ENCODE measurements at places on chromosomes 1 and 21. TPM values are rescaled to one million over a fixed set of nuclear protein-coding genes. Genes with fewer than 3 reads are reported as not detected.

- DNase-seq: no peak
These were observed 76.5 kb downstream of the OLIG1 start for GRCh38 chr21:33146467-33146866.

The SPATA45 gene
- total RNA-seq: 2.9 TPM

The YY1AP1 gene
- total RNA-seq: 33.6 TPM

The S100A8 gene
- not detected for total RNA-seq

- no peak for DNase-seq
These were observed 17.6 kb downstream of the TTC39A start for GRCh38 chr1:51312718-51313117.

- DNase-seq: peak; percentile 20
These were observed 101.9 kb downstream of the PRRX1 start for GRCh38 chr1:170765712-170766330.

DNA sequence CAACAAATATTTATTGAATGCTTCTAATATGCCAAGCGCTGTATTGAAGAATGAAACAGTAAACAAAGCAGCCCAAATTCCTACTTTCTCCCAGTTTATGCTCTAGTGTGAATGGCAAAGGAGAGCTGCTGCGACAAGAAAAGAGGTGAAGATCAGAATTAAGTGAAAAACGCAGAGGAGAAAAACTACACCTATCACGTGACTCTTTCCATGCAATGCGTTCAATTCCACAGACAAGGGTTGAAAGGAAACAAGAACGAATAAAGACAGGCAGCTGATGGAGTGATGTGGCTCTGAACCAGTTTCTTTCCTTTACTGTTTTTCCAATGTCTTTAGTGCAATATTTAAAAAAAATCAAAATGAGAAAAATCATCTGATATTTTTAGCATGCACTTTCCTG lies 23.6 kb downstream of the MT1HL1 start:
- no peak for DNase-seq

DNA sequence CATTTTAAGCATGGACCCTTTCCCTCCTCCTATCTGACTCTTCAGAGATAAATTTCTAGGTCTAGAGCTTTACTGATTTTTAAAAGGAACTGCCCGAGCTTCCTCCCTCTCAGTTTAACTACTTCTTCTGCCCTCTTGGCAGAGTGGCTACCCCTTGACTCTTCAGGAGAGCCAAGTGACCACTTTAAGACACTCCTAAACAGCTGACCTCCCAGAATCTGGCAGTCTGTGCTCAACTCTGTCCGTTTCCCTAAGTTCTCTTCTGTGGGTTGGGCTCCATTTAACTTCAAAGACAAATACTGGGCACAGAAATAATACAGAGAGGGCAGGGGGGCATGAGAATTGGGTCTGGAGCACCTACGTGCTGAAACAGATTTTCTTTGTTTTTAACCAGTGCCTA lies 196.3 kb upstream of the FOXD3 start:
- no peak for DNase-seq

DNA sequence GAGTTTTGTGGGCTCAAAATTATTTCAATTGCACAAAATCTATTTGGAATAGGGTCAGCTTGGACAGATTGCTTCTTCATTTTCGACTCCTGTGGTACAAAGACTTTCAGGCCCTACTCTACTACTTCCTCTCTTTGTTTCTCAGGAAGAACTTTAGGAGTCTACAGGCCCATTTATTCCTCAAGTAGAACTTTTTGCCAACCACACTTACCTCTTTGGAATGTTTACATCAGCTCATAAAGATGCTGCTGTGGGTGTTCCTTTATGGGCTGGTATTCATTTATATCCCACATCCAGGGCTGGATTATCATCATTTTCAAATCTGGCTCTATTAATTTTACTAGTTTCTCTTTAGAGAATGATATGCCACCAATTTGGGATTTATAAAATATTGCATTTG lies 46.3 kb upstream of the TNFSF18 start:
- DNase-seq: no peak

DNA sequence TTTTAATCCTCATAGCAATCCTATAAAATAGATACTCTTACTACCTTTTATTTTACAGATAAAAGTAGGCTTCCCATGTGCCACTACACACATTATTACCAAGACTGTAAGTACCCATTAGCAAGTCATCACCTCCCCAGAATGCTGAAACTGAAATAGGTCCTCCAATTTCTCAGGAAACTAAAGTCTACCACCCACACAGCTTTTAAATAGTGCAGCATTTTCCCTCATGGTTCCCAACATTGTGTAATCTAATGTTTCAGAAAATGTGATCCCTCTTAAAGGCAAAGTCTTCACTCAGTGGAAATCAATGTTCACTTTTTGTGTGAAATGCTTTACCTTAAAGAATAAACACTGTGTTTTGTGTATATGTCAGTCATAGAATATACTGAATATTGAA lies 356.5 kb downstream of the GPATCH2 start:
- no peak for DNase-seq

- no peak for DNase-seq
These were observed 46.2 kb upstream of the PRRX1 start for GRCh38 chr1:170617591-170618330.

DNA sequence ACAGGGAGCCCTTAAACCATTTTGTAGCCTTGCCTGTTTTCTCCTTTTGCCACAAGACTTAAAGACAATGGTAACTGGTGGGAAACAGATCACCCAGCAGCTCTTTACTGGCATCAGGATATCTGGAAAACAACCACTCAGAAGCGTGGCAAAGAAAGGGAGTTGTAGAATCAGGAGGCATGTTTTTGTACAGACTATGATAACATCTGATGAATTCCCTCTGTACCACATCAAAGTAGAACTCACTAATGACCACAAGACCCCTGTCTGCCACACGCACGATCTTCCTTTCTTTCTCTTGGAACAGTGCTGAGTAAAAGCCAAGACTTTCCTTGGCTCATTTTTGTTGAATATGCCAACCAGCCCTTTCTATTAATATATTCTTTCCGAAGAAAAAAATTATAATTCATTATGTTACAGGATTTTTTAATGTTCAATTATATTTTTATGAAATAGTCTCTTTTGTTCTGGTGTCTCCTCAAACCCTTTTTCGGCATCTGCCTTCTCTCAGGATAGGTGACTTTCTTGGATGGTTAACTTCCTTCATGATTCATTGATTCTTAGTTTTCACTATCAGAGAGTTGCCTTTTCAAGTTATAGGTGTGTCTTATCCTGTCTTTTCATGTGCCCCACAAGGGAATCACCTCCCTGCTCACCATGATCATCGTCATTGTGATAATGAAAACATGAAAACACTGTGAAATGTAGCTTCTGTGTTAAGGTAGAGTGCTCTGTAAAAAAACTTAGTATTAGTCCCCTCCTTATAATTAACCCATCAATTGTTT lies 7.9 kb upstream of the PHGDH start:
- DNase-seq: no peak

DNA sequence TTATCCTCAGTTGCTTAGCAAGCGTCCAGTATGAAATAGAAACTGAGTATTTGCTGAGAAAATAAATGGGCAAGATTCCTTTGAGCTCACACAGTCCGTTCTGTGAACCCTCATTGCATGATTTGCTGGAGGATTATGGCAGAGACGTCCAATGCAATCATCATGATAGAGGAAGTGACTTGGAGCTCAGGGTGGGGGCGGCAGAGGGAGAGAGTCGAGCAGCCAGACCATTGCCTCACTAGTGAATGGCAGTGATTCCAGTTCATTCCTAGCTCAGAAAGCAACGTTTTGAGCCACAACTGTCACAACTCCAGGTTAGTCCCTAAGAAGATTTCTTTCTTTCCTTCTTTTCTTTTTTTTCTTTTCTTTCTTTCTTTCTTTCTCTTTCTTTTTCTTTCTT lies 27.5 kb upstream of the COL9A2 start:
- peak; percentile 73 for DNase-seq

DNA sequence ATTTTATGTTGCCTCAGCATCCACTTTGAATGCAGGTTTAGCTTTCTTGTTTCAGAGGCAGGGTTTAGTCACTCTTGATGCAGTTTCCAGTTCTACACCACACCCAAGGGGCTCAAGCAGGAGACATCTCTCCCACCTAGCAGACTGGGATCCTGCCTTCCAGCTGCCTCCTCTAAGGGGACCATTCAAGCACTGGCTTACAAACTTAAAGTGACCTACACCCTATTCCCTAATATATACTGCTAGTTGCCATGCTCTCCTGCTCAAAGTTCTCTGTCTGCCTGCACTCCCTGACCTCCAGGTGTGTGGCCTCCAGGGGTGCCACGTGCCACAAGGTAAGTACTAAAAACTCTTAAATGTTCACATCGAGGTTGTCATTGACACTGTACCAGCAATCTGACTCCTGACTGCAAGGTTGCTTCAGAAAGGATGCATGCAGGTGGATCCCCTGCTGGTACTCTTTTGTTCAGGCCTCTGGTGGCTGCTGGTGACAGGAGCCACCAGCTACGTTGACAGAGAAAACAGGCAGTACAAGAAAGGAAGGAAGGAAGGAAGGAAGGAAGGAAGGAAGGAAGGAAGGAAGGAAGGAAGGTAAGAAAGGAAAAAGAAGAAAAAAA lies 185.9 kb downstream of the COQ8A start:
- no peak for DNase-seq

GRCh38 chr1:25009671-25010262 lies 79.7 kb upstream of the RUNX3 start:
- DNase-seq: no peak

- no peak for DNase-seq
These were observed 106.2 kb downstream of the CACHD1 start for GRCh38 chr1:64575881-64576676.

DNA sequence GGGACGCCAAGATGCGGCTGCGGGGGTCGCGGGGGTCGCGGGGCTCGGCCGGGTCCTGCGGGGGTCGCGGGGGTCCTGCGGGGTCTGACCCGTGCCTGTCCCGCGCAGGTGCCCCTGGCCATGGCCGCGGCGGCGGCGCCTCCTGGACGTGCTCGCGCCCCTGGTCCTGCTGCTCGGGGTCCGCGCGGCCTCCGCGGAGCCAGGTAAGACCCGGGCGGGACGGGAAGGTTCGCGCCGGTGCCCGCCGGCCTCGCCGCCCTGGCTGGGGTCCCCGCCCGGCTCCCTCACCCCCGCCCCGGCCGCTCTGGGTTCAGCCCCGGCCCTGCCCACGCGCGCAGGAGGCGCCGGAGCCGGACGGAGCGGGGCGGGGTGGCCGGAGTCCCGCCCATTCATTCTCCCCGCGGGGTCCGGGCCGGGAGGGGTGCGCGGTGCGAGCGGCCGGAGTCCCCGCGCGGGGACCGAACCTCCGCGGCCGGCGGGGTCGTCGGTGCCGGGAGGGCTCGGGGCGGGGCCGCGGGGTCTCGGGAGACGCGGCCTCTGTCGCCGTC lies 380 bp downstream of the COL18A1 start:
- peak; percentile 42 for DNase-seq

GRCh38 chr1:3066250-3066711 lies 2.7 kb upstream of the PRDM16 start:
- peak; percentile 38 for DNase-seq

DNA sequence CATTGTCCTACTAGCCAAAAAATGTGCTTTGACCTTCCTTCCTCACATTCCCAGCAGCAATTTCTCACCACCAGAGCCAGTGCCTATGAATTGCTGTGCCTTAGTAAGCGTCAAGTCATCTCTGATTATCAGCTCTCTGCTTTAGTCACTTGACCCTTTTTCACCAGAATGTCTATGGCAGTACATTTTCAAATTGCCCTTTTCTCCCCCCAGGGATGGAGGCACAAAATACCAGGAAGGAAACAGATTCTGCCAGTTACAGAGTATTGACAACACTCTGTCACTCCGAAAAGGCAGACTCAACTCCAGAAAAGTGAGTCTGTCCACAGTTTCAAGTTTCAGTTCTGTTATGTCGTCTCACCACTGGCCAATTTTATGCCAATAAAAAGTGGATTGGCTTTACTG lies 167.4 kb downstream of the TNFSF18 start:
- no peak for DNase-seq

DNA sequence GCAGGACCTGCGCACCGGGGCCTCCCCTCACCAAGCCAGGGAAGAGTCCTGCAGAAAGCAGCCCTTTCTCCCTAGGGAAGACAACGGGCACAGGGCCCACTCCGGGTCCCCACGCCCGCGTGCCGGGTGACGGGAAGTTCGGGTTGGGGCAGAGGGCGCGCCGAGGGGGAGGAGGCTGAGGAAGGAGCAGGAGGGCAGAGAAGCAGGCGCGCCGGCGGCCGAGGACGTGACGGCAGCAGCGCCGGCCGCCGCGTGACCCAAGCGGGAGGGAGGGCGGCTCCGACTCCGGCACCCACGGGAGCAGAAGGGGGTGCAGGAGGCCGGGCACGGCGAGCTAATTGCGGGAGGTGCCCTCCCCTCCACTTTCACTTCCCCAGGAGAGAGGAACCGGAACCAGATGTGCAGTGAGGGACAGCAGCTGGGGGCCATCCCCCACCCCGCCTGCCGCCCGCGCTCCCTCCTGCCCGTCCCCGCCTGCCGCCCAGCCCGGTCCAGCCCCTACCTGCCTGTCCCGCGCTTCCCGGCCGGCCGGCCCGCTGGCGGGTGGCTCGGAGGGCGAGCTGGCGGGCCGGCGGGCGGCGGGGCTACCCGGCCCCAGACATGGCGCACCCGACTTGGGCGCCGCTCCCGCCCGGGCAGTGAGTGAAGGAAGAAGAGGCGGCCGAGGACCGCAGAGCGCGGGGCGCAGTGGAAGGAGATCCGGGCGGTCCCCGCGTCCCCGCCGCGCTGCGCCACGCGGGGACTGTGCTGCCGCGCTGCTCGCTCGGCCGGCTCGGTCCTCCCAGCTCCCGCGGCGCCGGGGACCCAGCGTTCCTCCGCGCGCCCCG lies 510 bp downstream of the DENND4B start:
- peak; percentile 85 for DNase-seq

DNA sequence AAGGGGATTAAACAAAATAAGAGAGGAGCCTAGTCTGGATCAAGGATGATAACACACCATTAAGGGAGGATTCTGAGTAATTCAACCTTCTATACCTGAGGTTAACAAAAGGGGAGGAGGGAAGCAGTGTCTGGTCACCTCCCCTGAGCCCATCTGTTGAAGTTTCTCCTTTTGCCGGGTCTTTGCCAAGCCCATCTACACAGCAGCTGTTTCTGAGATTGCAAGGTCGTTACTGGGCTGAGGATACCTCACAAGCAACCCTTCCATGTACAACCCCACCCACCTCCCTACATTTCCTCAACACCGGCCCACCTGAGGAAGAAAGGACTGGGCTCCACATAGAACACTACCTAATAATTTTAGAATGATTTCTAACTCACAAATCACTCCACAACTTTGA lies 26.3 kb downstream of the LRRC52 start:
- no peak for DNase-seq

DNA sequence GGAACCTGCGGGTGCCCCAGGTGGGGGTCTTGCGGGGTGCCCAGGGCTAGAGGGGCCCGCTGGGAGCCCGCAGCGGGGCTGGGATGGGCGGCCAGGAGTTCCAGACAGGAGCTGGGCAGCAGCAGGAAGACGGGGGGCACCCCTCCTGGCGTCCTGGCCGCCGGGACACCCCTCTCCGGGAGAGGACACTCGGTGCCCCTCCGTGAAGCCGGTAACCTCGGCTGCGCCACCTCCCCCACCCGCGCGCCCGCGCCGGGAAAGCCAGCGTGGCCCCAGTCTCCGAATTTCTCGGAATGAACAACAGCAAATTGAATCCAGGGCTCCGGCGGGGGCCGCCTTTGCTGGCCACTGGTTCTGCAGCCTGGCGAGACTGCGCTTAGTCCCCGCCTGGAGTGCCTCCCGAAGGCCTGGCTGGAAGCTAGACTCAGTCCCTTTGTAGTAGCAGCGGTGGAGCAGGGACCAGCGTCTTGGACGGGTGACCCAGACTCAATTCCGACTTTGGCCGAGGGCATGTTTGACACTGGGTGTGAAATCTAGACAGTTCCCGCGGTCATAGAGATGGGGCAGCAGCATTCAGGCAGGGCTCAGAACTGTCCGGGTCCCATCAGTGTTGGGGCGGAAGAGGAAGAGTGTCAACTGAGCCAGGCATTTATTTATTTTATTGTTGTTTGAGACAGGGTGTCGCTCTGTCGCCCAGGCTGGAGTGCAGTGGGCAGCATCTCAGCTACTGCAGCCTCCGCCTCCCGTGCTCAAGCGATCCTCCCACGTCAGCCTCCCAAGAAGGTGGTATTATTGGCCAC lies 773 bp downstream of the IFNGR2 start:
- DNase-seq: peak; percentile 69
